ENCODE measurements at places on chromosomes 7 and 10. TPM values are rescaled to one million over a fixed set of nuclear protein-coding genes. Genes with fewer than 3 reads are reported as not detected.

The ZNF239 gene
- 1.7 TPM for total RNA-seq

DNA sequence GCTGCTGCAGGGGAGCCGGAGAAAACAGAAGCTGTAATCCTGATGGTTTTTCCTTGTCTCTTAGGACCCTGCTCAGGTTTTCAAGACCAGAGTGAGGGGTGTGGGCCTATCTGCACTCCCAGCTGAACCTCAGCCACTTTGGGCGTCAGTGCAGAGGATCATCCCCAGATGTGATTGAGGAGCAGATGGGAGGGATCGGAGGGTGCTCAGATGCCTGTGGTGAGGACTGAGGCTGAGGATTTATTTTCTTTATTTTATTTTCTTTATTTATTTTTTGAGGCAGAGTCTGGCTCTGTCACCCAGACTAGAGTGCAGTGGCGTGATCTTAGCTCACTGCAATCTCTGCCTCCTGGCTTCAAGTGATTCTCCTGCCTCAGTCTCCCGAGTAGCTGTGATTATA lies 13.9 kb downstream of the COL26A1 start:
- DNase-seq, result no peak

GRCh38 chr10:133109711-133110110 lies 22.0 kb downstream of the ADGRA1 start:
- no peak for DNase-seq

DNA sequence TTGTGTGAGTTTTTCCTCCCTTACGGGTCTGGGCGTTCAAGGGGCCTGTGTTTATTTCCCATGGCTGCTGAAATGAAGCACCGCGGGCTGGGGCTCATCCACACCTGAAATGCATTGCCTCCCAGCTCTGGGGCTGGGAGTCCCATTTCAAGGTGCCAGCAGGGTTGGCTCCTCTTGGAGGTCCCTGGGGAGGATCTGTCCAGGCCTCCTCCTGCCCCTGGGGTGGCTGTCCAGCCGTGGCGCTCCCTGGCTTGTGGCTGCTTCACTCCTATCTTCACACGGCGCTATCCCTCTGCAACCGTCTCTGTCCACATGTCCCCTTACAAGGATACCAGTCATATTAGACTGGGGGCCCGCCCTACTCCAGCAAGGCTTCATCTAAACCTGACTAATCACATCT lies 41.1 kb upstream of the CNPY1 start:
- no peak for DNase-seq

DNA sequence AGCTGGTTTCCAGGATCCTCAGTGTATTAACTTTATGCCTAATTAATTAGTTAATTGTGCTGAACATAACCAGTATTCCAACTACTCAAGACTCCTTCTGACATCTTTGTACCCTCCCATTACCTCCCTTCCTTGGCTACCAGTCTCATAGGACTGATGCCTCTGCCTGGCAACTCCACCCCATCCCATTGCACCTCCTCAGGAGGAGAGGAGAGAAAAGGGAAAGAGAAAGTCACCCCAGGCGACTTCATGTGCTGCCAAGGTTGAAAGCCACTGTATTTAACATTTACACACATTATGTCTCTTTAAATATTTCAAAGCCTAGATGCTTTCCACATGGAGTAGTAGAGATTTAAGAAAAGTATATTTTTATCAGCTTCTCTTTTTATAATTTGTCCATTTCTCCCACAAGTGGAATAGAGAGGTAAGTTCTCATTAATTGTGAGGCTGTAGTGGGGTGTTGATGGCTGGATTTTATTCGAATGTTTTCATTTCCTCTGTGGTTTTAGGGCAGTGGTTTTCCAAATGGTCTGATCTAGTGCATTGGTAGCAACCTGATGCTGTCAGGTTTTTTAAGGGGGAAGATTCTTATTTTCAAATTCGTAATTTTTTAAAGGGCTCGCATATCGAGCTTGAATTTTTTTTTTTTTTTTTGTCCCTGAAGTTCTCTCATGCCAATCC lies 148.0 kb downstream of the BICC1 start:
- DNase-seq, result peak; percentile 34

DNA sequence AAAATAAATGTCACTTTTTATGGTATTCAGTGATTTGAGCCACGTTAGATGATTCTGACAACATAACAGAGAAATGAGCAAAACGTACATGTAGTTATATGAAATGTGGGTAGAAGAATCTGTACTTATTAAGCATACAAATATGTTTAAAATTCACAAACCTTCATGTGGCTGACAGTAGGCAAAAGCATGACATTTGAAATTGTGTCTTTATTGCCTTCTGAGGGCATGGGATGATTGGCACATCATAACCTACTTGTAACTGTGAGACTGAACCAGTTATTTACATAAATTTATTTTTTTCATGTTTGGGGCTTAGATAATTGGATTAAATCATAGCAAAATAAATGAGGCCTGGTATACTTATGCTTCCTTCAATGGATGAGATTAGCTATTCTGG lies 202.2 kb downstream of the DNAJB9 start:
- DNase-seq, result no peak

DNA sequence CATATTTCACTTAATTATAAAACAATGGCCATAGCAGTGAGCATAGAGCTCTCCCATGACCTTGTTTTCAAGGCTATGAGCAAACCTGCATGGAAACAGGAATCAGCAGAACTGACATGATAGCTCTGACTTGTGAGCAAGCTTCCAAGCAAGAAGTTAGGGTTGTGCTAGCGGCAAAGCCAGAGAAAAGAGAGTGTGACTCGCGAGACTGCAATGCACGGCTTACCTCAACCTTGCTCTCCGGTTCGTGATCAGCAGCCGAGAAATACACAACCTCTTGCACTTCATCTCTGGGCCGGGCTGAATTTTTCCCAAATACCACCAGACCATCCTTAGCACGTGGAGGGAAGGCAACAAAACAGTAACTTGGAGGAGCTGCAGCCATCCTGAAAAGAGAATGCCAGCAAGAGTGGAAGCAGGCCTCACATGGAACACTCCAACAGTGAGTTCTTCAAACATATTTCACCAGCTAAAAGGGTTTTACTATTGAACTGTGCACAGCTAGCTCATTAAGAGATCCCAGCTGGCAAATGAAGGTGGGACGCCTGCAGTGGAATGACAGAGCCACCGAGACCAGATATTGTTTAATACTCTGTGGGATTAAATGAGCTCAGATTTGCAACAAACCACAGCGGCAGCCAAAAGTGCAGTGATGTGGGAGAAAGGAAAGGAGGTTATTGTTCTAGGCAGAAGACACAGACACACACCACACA lies 20.8 kb downstream of the SCRN1 start:
- peak; percentile 67 for DNase-seq

DNA sequence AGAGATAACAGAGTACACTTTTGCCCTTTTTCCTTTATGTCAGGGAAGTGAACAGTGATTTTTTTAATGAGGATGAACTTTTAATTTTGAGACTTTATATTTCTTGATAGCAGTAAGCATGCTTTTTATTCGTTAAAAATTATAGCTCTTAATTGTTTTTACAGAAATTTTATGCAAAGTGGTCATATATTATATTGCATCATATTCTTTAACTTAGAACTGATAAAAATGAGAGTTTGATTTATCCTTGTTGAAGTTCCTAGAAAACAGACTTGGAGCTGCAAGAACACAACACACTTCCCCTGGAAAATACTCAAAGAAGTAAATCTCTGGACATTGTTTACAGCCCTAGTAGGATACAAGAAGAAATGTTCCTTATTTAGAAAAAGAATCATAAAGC lies 21.2 kb upstream of the MINDY3 start:
- DNase-seq, result no peak

DNA sequence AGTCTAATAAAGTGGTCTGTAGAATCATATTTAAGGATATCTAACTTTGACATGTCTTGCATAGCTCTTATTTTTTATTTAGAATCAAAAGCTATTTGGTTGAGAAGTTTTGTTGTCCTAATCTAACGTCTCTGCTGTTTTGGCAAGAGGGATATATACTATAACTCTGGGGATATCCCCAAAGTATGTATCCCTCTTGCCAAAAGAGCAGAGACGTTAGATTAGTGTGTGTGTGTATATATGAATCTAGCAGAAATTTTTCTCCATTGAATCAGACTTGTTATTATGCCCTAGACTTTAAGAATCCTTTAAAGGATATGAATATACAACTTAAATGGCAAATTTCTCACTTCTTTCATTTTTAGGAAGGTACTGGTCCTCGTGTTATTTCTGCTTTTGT lies 9.6 kb downstream of the SMC3 start:
- DNase-seq, result no peak

The NODAL gene
- not detected for total RNA-seq

The ADARB2 gene
- not detected for total RNA-seq

GRCh38 chr10:32932225-32932729 lies 25.8 kb downstream of the ITGB1 start:
- DNase-seq, result no peak

DNA sequence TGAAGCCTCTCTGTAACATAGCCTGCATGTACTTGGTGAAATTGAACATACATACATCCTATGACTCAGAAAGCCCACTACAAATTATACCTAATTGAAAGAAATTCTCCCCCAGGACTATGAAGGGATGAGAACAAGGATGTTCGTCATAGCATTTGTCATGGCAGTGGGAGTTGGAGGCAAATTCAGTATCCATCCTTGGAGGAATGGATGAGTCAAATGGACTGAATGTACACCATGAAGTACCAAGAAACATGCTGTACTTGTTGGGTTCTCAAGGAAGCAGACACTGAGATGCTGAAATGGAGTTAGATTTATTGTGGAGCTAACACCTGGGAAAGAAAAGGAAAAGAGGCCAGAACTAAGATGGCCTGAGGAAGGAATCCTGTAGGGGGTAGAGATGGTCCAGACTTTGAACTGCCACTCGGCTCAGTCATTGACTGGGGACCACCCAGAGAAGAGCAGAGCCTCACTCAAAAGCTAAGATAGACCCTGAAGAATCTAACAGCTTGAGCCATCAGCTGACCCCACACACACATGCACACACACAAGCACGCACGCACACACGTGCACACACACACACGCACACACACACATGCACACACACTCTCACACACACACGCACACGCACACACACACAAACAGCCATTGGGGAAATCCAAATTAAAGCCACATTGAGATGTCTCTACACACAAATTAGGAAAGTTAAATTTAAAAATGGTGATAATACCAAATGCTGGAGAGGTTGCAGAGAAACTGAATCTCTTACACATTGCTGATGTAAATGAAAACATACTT lies 22.3 kb downstream of the AOC1 start:
- DNase-seq, result no peak

DNA sequence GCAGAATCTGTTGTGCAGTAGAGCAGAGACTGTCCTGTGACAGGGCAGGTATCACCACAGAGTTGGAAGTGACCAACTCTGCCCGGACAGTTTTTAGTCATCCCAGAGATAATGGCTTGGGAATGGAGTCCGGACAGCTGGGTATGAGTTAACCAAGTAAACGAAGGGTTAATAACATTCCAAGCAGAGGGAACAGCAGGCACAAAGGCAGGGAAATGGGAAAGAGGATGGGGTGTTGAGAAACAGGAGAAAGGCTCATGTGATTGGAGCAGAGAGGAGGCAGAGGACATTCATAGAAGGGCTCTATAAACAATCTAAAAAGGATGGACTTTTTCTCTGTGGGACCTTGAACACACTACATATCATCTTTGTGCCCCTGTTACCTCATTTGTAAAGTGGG lies 132.2 kb upstream of the YAE1 start:
- DNase-seq, result no peak

The GRM3 gene
- not detected for total RNA-seq

The HOXA7 gene
- total RNA-seq, result 0.09 TPM

DNA sequence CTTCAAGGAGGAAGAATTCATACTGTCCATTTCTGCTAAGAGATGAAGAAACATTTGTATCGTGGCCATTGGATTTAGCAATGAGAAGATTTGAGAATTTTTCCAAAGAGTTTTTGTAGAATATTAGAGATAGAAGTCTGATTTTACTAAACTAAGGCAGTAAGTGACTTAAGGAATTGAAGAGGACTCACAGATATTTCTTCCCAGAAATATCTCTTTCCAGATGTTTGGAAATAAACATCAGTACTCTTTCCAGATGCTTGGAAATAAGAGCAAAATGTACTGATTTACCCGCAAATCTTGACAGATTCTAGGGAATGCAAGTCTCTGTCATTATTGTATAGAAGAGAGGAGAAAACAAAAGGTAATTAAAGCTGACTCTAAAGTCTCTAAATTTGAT lies 91.3 kb downstream of the IMMP2L start:
- DNase-seq, result no peak

The TMEM176B gene
- total RNA-seq, result not detected

DNA sequence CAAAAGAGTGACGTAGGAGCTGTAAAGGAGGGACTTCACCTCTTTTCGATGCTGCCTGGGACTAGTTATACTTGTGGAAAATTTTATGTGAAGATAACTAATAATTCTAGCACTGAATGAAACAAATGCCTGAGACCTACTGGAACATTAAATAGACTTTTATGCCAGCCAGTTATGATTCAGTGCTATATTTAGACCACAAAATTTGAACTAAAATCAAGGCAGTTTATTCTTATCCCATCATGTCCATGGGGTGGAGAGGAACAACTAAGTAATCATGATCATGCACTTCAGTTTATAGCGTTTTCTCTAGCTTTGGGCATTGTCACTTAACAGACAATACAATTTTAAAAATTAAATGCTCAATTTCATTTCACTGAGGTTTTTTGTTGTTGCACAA lies 76.7 kb downstream of the ZEB1 start:
- DNase-seq, result no peak

- peak; percentile 78 for DNase-seq
These were observed 29.7 kb upstream of the GSDME start for GRCh38 chr7:24786941-24787340.

The CLDN3 gene
- total RNA-seq, result not detected

- DNase-seq, result no peak
These were observed 93.5 kb upstream of the MALRD1 start for GRCh38 chr10:18955061-18955460.

DNA sequence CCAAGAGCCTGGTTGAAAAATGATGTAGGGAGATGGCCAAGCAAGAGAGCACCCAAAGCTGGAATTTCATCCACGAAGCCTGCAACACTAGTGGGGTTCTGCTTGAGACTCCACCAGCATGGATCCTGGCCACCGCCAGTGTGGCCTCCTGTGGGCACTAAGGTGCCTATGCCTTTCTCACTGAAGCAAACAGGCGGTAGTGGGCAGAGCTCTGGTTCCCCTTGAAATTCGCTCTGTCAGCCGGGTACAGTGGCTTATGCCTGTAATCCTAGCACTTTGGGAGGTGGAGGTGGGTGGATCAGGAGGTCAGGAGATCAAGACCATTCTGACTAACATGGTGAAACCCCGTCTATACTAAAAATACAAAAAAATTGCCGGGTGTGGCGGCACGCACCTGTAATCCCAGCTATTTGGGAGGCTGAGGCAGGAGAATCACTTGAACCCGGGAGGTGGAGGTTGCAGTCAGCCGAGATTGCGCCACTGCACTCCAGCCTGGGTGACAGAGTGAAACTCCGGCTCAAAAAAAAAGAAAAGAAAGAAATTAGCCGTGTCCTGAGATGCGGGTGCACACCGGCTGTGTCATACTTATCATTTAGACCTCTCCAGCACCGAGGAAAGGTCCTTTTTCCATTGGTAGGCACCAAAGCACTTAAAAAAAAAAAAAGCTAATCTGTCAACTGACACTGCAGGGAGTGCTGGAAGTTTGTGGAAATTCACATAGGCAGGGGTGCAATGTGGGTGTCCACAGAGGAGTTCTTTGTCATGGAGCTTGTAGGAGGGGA lies 28.3 kb downstream of the CCM2 start:
- no peak for DNase-seq

GRCh38 chr7:30225863-30226613 lies 58.4 kb upstream of the ZNRF2 start:
- no peak for DNase-seq

GRCh38 chr7:100130608-100131453 lies 4.1 kb downstream of the MBLAC1 start:
- DNase-seq, result peak; percentile 73
